ENCODE measurements at places on chromosomes 16 and 17.

- no peak for DNase-seq
Measured at GRCh38 chr17:19724501-19725420, 8.4 kb upstream of the SLC47A2 start.

GRCh38 chr16:14445937-14446715 lies 183.9 kb downstream of the PARN start:
- no peak for DNase-seq

DNA sequence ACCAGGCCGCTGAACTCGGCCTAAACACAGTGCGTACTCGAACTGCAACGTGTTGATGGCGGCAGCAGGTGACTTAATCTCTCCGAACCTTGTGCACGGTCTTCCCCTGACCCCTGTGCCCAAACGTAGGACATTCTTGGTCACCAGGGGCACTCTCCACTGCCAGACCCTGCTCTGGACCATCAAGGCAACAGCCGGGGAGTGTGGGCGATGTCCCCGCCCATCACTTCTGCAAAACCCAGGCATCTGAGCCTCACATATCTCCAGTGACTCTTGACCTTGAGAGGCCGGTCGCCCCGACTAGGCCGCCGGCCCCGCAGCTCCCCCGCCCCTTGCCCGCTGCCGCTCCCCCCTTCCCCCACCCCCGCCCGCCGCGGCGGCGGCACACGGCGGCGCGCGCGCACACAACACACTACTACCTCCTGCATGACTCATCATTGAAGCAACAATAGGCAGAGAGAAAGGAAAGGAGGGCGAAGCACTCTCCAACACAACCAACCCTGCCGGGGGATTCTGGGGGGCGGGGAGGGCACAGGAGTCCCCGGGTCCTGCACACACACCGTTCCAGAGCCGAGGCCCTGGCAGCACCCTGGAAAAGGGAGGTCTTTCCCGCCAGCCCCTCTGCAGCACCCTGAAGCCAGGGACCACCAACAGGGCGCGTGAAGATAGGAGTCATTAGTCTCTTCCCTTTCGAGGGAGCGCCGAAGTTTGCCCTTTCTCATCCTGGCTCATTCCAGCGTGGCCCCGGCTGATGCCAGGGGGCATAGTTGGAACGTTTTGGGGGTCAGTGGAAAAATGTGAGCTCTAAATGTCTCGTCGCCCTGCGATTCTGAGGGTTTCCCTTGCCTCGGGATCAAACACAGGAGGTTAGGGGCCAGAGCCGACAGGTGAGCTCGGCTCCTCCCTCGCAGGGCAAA lies 1.9 kb downstream of the MNT start:
- DNase-seq, result peak; percentile 58

- no peak for DNase-seq
Measured at GRCh38 chr17:58536542-58536941, 22.1 kb upstream of the MTMR4 start.

DNA sequence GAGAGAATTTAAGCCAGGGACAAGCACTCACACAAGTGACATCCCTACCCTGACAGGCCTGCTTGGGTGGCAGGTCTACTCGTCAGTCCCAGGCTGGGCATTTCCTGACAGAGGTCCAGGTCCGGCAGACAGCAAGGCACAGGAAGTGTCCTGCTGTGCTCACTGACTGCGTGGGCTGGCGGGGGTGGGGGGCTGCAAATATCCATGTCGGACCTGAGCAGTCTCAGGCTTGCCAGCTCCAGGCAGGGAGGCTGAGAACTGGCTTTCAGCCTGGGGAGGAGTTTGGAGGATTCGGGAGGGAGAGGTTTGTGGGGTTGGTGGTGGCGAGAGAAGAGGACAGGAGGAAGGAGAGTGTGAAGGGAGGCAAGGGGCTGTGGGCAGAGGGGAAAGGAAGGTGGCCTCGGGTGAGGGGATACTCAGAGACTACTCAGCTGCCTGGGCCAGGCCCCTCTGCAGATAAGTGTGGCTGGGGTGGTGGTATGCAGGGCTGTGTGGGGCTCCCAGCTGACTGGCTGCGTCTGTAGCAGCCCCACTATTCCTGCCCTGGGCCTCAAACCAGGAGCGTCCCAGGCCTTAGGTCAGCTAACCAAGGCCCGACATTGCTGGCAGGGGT lies 7.8 kb downstream of the HIC1 start:
- no peak for DNase-seq

DNA sequence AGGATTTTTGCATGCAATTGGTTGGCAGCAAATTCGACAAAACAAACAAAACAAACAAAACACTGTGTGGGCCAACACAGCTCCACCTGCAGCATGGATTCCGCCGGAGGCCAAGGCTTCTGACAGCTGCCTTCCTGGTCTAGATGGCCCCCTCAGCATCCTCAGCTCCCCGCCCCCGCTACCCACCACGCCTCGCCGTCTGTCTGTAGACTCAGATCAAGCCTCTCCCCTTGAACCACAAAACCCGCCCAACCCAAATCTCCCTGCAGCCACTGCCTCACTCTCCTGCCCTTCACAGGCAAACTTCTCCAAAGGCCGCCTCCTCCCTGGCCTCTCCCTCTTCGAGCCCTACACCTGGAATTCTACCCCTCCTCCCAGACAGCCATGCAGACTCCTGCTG lies 57.9 kb downstream of the RTN4RL1 start:
- no peak for DNase-seq

GRCh38 chr17:45149669-45150664 lies 1.7 kb downstream of the HEXIM1 start:
- no peak for DNase-seq

- no peak for DNase-seq
Measured at GRCh38 chr16:72677662-72678447, 370.1 kb downstream of the ZFHX3 start.

DNA sequence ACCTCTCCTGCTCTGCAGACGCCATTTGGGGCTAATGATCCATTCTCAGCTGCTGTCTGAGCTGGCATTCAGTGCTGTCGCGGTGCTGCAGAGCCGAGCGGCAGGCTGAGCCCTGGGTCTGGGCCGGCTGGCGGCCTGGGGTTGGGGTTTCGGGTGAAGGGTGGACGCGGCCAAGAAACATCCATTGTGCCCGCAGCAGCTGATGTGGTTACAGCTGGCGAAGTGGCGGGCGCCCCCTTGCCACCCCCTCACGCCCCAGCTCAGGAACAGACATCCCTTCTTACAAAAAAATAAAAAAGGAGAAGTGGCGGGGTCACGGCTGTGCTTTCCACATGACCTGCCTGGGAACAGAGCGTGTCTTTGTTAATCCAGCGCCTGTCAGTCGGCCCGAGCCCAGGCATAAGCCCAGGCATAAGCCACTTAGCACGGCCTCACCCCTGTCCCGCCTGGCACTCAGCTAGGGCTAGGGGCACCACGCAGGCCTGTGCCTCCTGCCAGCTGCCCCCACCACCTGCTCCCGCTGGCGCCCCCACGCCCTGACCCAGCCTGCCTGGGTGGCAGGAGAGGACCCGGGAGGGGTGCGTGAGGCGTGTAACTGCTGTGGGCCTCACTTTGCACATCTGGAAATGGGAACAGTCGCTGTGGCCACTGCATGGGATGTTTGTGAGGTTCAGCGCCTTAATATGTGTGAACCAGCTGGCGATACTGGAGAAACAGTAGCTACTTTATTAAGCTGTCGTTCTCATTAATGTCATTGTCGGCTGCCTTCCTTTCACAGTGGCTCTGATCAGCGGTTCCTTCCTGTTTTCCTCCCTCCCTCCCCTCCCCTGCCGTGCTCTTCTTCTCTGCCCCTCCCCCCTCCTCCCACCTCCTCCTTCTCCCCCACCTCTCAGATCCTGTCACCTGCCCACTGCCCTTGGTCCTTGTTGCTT lies 197.7 kb upstream of the CIBAR2 start:
- no peak for DNase-seq

DNA sequence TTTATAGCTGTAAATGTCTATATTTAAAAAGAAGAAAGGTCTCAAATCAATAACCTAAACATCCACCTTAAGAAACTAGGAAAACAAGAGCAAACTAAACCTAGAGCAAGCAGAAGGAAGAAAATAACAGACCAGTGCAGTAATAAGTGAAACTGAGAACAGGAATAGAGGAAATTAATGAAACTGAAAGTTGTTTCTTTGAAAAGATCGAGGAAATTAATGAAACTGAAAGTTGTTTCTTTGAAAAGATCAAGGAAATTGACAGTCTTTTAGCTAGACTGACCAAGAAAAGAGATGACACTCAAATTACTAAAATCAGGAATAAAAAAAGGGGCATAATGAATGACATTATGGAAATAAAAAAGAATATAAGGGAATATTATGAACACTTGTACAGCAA lies 46.4 kb downstream of the SLFN5 start:
- no peak for DNase-seq

DNA sequence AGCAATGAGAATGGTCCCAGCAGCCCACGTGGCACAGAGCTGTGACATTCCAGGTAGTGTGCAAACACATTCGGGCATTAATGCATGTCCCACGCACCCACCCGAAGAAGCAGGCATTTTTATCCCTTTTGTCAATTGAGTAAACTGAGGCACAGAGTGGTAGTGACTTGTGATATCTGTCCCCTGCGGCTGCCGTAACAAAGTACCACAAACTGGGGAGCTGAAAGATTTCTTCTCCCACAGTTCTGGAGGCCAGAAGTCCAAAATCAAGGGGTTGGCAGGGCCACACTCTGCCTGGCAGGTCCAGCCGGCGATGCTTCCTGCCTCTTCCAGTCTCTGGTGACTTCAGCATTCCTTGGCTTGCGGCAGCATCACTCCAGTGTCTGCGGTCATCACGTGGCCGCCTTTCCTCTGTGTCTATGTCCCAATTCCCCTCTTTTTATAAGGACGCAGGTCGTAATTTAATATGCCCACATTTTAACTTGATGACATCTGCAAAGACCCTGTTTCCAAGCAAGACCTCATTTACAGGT lies 221.9 kb upstream of the GSE1 start:
- DNase-seq, result no peak

- DNase-seq, result no peak
Measured at GRCh38 chr17:49280061-49280460, 49.5 kb upstream of the PHOSPHO1 start.

GRCh38 chr17:40326014-40326831 lies 17.2 kb downstream of the RARA start:
- no peak for DNase-seq

DNA sequence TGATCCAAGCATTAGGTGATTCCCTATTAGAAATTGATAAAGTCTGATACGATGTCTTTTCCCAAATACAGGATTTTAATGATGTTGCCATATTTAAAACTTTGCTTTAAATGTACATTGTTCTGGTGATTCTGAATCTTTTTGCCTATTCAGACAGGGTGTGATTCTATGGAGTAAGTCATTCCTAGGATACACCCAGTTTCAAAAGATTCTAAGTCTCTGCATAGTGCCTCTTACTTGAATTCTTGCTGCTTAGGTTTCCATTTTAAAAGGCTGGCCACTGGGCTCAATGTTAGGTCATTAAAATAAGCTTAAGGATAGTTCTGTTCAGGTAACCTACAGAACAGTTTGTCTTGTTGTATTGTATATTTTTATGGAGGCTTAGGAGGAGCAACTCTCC lies 22.0 kb upstream of the ARL2BP start:
- no peak for DNase-seq

DNA sequence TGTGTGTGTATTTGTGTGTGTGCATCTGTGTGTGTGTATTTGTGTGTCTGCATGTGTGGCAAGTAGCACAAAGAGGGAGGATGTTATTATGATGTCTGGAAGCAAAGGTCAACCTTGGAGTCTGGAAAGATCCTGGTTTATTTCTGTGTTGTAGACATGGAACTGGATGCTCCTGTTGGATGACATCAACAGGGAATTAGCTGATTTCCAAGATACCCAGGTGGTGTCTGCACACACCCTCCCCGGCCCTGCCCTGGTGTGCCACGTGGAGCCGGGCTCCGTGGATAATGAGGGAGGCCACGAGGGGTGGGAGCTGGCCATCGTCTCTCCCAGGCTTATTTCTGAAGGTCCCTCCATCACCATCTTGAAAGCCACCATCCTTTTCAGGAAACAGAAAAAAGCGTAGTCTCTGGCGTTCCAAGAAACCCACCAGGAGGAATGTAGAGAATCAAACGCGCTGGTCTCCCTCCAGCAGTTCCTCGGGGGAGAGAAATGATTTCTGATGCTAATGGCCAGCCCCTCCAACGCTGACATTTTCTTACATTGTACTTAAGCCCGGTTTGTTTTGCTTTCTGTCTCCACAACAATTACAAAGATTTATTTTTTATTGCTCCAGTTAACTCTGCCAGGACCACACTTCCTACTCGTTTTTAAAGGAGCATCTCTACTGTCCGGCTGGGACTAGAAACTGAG lies 93.3 kb downstream of the FOXL1 start:
- no peak for DNase-seq

DNA sequence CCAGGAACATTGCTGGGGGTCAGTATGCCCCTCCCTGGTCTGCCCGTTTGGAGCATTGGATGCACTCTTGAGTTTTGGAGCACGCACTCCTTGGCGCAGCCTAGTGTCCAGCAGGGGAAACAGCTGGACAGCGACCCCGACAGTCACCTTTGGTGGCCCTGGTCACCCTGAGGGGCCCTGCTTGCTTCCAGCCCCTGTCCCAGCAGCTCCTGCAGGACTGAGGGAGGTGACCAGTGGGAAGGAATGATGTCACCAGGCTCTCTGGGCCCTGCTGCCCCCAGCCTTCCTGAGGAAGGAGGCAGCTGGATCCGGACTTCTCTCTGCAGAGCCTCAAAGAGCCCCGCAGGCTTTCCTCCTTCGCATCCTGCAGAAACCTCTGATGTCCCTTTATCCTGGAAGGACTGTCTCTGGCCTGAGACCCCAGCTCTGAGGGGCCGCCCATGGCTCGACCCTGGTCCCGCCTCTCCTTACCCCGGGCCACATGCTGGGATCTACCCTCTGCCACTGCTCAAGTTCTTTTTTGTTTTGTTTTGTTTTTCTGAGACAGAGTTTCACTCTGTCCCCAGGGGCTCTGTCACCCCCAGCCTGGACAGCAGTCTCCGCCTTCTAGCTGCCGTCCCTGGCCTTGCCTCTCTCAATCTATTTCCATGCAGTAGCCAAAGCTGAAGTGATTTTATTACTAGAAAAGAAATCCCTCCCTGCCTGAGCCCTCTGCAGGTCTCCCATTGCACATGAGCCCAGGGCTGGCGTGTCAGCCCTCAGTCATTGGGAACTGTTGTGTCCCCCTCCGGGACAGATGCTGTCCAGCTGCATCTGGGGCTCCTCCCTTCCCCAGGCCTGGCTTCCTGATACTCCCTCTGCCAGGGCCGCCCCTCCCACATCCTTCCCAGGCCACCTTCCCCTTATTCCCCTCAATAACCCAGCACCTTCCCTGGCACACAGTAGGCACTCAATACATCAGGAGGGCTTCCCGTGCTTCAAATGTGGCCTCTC lies 11.6 kb downstream of the ZSCAN10 start:
- peak; percentile 42 for DNase-seq

- DNase-seq, result peak; percentile 28
Measured at GRCh38 chr17:48374650-48375230, 55.3 kb downstream of the SKAP1 start.

- no peak for DNase-seq
Measured at GRCh38 chr16:67726106-67727034, 7.3 kb upstream of the GFOD2 start.

DNA sequence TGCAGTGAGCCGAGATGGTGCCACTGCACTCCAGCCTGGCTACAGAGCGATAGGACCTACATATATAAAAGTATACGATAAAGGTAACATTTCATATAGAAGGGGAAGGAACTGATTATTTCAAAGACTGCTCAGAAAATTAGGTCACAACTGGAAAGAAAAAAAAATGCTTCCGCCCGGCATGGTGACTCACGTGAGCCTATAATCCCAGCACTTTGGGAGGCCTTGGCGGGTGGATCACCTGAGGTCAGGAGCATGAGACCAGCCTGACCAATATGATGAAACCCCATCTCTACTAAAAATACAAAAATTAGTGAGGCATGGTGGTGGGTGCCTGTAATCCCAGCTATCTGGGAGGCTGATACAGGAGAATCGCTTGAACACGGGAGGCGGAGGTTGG lies 7.8 kb downstream of the TEX14 start:
- DNase-seq, result no peak

All from GM20000 (cell line).